Naive thymus-derived CD8-positive, alpha-beta T cell (primary cell): ENCODE measurements at places on chromosomes 4 and X.

DNA sequence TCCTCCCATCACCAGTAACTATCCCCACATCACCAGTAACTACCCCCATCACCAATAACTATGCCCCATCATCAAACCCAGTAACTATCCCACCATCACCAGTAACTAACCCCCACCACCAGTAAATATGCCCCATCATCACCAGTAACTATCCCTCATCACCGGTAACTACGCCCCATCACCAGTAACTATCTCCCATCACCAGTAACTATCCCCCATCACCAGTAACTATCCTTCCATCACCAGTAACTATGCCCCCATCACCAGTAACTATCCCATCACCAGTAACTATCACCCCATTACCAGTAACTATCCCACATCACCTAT lies 2.9 kb downstream of the ASMTL start:
- peak overlapping the region; percentile 48 for H3K4me3 ChIP-seq
- peaks cover 41% of the 10 kb centered on the region for H3K4me1 ChIP-seq
- H3K27me3 ChIP-seq = no peaks in the 10 kb centered on the region
- no peak for DNase-seq
- peaks cover 12% of the 10 kb centered on the region for H3K36me3 ChIP-seq

DNA sequence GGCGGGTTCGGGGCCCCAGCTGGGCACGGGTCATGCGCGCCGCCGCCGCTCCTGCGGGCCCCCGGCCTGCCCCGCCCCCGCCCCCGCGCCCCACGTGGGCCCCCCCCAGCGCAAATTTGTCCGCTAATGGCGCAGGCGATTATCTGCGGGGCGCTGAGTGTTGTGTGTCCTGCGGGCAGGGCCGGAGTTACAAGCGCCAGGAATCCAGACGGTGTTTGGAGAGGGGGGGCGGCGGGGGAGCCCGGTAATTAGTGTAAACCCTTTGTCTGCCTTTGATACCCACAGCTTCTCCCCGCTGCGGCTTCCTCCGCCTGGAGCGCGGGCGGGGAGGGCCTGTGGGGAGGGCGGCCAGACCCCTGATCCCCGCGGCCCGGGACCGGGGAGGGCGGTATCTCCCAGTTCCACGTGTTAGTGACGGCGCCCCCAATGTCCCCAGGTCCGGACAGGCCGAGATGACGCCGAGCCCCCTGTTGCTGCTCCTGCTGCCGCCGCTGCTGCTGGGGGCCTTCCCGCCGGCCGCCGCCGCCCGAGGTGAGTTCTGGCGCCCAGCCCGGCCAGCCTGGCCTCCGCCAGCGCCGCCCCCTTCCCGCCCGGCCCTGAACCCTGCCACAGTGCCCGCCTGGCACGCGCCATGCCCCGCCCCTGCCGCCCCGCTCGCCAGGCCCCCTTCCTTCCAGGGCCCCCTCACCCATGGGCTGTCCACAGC lies 761 bp downstream of the FGFRL1 start:
- DNase-seq = no peak
- peaks cover 3% of the 10 kb centered on the region for H3K36me3 ChIP-seq
- peaks cover 15% of the 10 kb centered on the region for H3K27me3 ChIP-seq
- peaks cover 9% of the 10 kb centered on the region for H3K4me1 ChIP-seq
- H3K27ac ChIP-seq = no peak overlapping the region

DNA sequence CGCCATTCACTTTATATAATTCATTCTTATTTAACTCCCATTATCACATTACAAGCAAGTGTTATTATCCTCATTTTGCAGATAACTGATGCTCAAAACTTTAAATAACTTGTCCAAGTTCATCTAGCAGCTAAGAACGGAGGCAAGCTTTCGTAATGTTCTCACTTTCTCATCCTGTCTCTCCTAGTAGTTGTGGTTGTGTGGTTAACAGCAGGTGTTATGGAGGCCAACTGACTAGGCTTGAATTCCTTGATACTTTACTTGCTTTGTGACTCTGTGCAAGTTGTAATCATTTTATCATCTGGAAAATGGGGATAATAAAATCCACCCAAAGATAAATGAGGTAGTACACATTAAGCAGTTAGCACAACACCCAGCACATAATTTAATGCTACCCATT lies 109.9 kb upstream of the PTPN13 start:
- H3K27ac ChIP-seq = no peak overlapping the region
- H3K4me3 ChIP-seq = no peak overlapping the region

DNA sequence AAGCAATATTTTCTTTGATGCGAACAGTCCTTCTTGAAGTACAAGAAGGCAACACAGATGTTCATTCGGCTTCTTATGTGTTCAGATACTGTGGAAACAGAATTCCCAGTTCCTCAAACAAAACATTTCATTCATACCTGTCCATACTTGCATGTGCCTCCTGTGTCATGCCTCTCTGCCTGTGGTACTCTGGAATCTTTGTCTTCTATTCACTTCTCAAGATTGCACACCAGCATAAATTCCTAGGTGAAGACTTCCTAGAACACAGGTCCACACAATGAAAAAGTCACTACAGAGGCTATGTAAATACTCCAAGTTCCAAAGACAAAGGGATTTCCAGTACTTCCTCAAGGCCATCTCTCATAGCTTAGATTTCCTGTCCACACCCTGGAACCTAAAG lies 367.2 kb downstream of the AFF2 start:
- no peak overlapping the region for H3K27ac ChIP-seq
- no peak overlapping the region for H3K4me3 ChIP-seq
- H3K4me1 ChIP-seq = no peaks in the 10 kb centered on the region
- no peaks in the 10 kb centered on the region for H3K36me3 ChIP-seq
- H3K27me3 ChIP-seq = peaks cover 1% of the 10 kb centered on the region
- DNase-seq = no peak

DNA sequence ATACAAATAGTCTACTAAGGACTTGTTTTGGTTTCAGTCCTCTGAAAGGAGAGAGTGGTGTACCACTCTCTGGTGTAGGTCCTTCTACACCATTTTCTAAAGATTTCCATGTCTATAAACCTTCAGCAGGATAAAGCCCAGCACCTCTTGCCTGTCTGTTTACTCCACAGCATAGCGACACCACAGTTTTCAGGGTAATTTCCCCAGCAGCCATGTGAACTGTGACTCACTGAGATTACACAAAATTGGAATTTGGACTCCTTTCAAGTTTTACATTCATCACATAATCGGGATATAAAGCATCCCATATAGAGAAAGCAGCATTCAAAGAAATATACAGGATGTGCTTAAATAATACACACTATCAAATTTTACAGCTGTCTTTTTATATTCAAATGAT lies 229.6 kb downstream of the PRDM5 start:
- no peaks in the 10 kb centered on the region for H3K27me3 ChIP-seq
- no peak for DNase-seq
- no peak overlapping the region for H3K27ac ChIP-seq

GRCh38 chr4:7034262-7035081 lies 8.7 kb upstream of the TADA2B start:
- no peaks in the 10 kb centered on the region for H3K36me3 ChIP-seq
- H3K4me3 ChIP-seq = peak overlapping the region; percentile 4
- no peak for DNase-seq
- H3K27ac ChIP-seq = no peak overlapping the region

- no peaks in the 10 kb centered on the region for H3K36me3 ChIP-seq
- no peaks in the 10 kb centered on the region for H3K4me1 ChIP-seq
- DNase-seq = no peak
- H3K4me3 ChIP-seq = no peak overlapping the region
- no peak overlapping the region for H3K27ac ChIP-seq
- H3K27me3 ChIP-seq = peaks cover 2% of the 10 kb centered on the region
These were observed 8.0 kb downstream of the NR0B1 start for GRCh38 chrX:30301208-30301607.

GRCh38 chrX:123731258-123731986 lies 1.4 kb downstream of the THOC2 start:
- no peaks in the 10 kb centered on the region for H3K27me3 ChIP-seq
- H3K4me3 ChIP-seq = peak overlapping the region; percentile 93
- peak; percentile 5 for DNase-seq
- peak overlapping the region; percentile 93 for H3K27ac ChIP-seq
- H3K36me3 ChIP-seq = no peaks in the 10 kb centered on the region

- no peak for DNase-seq
- H3K36me3 ChIP-seq = no peaks in the 10 kb centered on the region
- peaks cover 17% of the 10 kb centered on the region for H3K27me3 ChIP-seq
- H3K4me1 ChIP-seq = no peaks in the 10 kb centered on the region
- no peak overlapping the region for H3K4me3 ChIP-seq
- H3K27ac ChIP-seq = no peak overlapping the region
These were observed 186.9 kb downstream of the DCHS2 start for GRCh38 chr4:154304679-154305078.

DNA sequence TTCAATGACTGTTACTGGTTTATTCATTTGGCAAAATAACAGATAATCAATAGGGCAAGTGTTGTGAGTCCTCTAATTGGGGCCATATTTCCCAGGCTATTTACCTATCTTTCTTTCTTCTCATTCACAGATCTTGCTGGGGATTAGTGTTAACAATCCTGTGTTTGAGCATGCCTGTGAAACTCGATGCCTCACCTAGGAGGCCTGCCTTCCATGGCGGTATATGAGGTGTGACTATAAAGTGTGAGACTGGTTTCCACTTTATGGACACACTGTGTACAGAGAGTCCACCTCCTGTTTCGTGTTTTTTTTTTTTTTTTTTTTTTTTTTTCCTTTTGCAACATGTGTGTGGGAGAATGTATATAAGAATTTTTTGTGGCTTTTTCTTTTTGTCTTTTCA lies 199.3 kb downstream of the BMPR1B start:
- DNase-seq = no peak
- no peak overlapping the region for H3K27ac ChIP-seq
- no peaks in the 10 kb centered on the region for H3K36me3 ChIP-seq
- H3K27me3 ChIP-seq = peaks cover 22% of the 10 kb centered on the region

GRCh38 chr4:39205000-39205399 lies 22.7 kb downstream of the WDR19 start:
- peaks cover 52% of the 10 kb centered on the region for H3K36me3 ChIP-seq
- no peaks in the 10 kb centered on the region for H3K4me1 ChIP-seq
- no peak for DNase-seq
- no peak overlapping the region for H3K4me3 ChIP-seq
- no peaks in the 10 kb centered on the region for H3K27me3 ChIP-seq

GRCh38 chr4:67632492-67632891 lies 68.5 kb downstream of the UBA6 start:
- H3K4me3 ChIP-seq = no peak overlapping the region
- DNase-seq = no peak
- H3K36me3 ChIP-seq = peaks cover 80% of the 10 kb centered on the region
- no peaks in the 10 kb centered on the region for H3K27me3 ChIP-seq
- H3K4me1 ChIP-seq = peaks cover 4% of the 10 kb centered on the region

- no peak for DNase-seq
- H3K4me1 ChIP-seq = no peaks in the 10 kb centered on the region
- peak overlapping the region; percentile 44 for H3K27ac ChIP-seq
- peaks cover 5% of the 10 kb centered on the region for H3K27me3 ChIP-seq
- H3K36me3 ChIP-seq = no peaks in the 10 kb centered on the region
- no peak overlapping the region for H3K4me3 ChIP-seq
These were observed 35.2 kb upstream of the ZNF518B start for GRCh38 chr4:10492464-10492863.

DNA sequence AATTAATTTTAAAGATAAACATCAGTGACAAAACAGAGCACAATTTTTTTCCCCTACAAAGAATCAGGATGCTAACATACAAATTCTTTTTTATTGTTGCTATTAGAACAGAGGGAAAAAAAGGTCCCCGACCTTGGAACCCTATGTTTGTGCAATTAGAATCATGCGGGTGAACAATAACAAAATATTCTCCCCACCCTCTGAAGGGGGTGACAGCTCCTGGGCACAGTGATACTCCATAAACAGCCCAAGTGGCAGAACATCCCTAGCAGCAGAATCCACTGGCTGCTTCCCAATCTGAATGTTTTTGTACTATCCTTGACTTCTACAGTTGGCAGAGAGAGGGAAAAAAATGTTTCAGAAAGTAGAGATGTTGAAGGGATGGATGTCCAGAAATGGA lies 87.7 kb upstream of the TLL1 start:
- no peaks in the 10 kb centered on the region for H3K36me3 ChIP-seq
- H3K27me3 ChIP-seq = no peaks in the 10 kb centered on the region
- H3K27ac ChIP-seq = no peak overlapping the region
- no peak for DNase-seq

- no peak for DNase-seq
- no peaks in the 10 kb centered on the region for H3K4me1 ChIP-seq
- H3K4me3 ChIP-seq = no peak overlapping the region
- no peak overlapping the region for H3K27ac ChIP-seq
These were observed 67.7 kb downstream of the SMIM20 start for GRCh38 chr4:25981749-25982148.

DNA sequence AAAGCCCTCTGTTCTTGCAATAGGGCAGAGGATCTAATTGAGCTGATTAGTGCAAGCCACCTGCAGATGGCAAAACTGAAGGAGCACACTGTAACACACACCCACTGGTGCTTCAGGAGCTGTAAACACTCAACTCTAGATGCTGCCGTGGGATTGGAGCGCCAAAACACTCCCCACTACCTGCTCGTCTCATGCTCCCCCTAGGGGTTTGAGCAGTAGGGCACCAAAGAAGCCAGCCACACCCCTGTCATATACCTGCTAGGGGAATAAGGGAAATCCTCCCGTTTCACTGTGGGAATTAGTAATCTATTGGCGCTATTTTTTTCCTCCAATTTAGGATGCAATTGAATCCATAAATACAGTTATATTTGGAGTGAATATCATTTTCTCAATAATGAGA lies 360.2 kb downstream of the GLUD2 start:
- H3K4me3 ChIP-seq = no peak overlapping the region
- no peaks in the 10 kb centered on the region for H3K36me3 ChIP-seq
- H3K4me1 ChIP-seq = no peaks in the 10 kb centered on the region
- H3K27me3 ChIP-seq = no peaks in the 10 kb centered on the region

GRCh38 chrX:149462849-149463248 lies 42.3 kb downstream of the IDS start:
- H3K4me1 ChIP-seq = no peaks in the 10 kb centered on the region
- peaks cover 14% of the 10 kb centered on the region for H3K27me3 ChIP-seq
- H3K27ac ChIP-seq = no peak overlapping the region
- no peaks in the 10 kb centered on the region for H3K36me3 ChIP-seq

- DNase-seq = no peak
- no peak overlapping the region for H3K27ac ChIP-seq
- H3K4me3 ChIP-seq = no peak overlapping the region
- no peaks in the 10 kb centered on the region for H3K4me1 ChIP-seq
These were observed 38.4 kb upstream of the PSAPL1 start for GRCh38 chr4:7473081-7473480.

- H3K27me3 ChIP-seq = no peaks in the 10 kb centered on the region
- no peak for DNase-seq
- H3K4me3 ChIP-seq = no peak overlapping the region
- no peak overlapping the region for H3K27ac ChIP-seq
- no peaks in the 10 kb centered on the region for H3K36me3 ChIP-seq
These were observed 394.8 kb upstream of the IGFBP7 start for GRCh38 chr4:57504797-57505530.

DNA sequence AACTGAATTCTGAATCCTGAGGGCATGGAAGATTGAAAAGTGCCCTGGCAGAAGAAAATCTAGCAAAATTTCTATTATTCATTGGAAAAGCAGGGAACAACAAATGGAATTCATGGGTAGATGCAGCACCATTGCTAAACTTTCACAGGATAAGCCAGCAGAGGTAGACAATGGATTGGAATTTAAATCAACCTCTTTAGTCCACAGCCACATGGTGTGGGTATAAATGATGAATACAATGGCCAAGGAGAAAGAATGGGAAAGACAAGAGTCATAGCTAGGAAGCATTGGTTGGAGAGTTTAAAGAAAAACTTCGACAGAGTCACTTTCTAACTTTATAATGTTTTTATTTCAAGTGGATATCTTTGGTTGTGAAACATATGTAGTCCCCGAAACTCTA lies 332.8 kb upstream of the PUDP start:
- no peaks in the 10 kb centered on the region for H3K4me1 ChIP-seq
- H3K36me3 ChIP-seq = no peaks in the 10 kb centered on the region
- no peak for DNase-seq
- no peak overlapping the region for H3K27ac ChIP-seq
